ENCODE measurements at places on chromosomes 13 and 19.

GRCh38 chr13:76131551-76131950, 495.4 kb downstream of the LMO7 start:
- no peak for DNase-seq
- no peak overlapping the region for H3K27ac ChIP-seq
- peaks cover 8% of the 10 kb centered on the region for H3K4me1 ChIP-seq
- H3K27me3 ChIP-seq = no peaks in the 10 kb centered on the region

DNA sequence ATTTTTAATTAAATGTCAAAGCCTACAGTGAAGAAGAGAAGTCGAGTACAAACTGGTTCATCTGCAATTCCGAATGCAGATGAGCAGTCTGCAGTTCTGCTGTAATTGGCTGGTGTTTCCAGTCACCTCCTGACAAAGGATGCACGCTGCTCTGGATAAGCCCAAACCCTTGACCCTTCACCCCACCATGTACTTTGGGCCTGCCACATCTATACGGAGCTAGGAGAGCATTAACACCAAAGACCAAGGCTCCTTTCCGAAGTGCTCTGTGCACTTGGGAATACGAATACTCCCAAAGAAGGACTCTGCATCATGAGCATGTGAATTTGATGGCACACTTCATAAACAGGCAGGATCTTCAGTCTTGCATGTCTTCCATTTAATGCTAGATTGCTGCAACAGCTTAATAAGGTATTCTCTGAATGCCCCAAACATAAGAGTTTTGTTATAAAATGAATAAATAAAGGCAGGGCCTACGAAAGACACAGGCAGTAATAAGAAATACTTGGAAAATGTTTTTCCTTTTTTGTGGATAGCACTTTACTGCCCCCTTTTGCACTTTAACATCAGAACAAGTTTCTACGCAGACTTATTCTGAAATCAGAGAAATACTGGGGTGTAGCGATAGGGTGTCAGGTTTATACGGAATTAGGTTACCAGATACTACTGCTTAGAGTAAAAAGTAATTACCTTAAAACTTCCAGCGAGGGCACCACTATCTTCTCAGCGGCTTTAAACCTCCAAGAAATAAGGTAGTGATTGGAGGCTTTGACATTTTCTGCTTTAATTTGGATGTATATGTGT, 15.0 kb downstream of the EFNB2 start:
- H3K27ac ChIP-seq = no peak overlapping the region
- no peak for DNase-seq
- no peak overlapping the region for H3K4me3 ChIP-seq
- H3K27me3 ChIP-seq = no peaks in the 10 kb centered on the region
- H3K36me3 ChIP-seq = no peaks in the 10 kb centered on the region

DNA sequence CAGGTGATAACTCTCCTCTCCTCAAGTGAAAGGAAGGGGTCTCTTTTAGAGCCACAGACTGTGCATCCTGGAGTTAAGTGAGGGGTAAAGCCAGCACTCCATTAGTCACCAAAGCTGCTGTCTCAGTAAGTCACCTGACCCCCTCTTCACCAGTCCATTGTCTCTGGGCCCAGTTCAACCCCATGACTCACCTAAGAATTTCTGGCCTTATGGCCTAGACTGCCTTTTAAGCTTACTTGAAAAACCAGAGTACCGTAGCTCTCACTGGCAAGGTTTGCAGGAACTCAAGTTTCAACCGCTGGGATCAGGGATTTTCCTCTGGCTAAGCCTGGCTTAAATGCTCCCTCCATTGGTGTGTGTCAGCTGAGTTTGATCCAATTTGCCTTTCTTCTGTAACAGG, 23.4 kb upstream of the EID2 start:
- no peaks in the 10 kb centered on the region for H3K27me3 ChIP-seq
- H3K4me1 ChIP-seq = no peaks in the 10 kb centered on the region
- H3K36me3 ChIP-seq = no peaks in the 10 kb centered on the region
- no peak overlapping the region for H3K27ac ChIP-seq

GRCh38 chr19:7267792-7268704, 26.2 kb downstream of the INSR start:
- H3K4me1 ChIP-seq = peaks cover 9% of the 10 kb centered on the region
- no peak overlapping the region for H3K4me3 ChIP-seq
- H3K36me3 ChIP-seq = peaks cover 14% of the 10 kb centered on the region
- no peak for DNase-seq
- H3K27ac ChIP-seq = no peak overlapping the region

- H3K27me3 ChIP-seq = no peaks in the 10 kb centered on the region
- H3K4me1 ChIP-seq = peaks cover 8% of the 10 kb centered on the region
- no peak overlapping the region for H3K4me3 ChIP-seq
- no peak overlapping the region for H3K27ac ChIP-seq
- no peaks in the 10 kb centered on the region for H3K36me3 ChIP-seq
These were observed 739.4 kb downstream of the LIG4 start for GRCh38 chr13:107475753-107476453.

- DNase-seq = no peak
- no peak overlapping the region for H3K27ac ChIP-seq
- H3K36me3 ChIP-seq = no peaks in the 10 kb centered on the region
- no peak overlapping the region for H3K4me3 ChIP-seq
These were observed 38.6 kb upstream of the CD33 start for GRCh38 chr19:51186323-51186722.

DNA sequence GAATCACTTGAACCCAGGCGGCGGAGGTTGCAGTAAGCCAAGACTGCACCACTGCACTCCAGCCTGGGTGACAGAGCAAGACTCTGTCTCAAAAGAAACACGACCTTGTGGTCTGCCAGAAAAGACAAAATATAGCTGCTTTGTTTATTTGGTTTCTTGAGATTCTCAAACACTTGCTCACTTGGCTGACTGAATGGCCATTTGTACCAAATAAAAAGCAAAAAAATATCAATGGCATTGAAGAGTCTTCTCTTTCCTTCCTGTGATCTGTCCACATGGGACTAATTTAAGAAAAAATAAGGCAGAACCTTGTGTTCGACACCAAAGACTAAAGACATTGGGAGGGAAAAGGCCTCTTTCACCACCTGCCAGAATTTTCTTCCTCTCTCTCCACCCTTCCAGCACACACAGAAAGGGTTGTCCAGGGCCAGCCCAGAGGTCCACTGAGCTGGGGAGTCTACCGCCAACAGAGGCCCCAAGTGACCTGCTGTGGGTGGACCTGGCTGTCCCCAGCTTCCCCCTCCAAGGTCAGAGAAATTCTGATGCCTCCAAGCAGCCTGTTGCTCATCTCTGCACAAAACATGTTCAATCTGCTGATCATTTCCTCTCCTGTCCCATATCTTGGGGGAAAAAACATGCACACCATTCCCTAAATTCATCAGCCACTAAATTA, 5.9 kb downstream of the BRME1 start:
- no peak overlapping the region for H3K27ac ChIP-seq
- H3K27me3 ChIP-seq = no peaks in the 10 kb centered on the region
- no peaks in the 10 kb centered on the region for H3K4me1 ChIP-seq
- DNase-seq = no peak
- no peak overlapping the region for H3K4me3 ChIP-seq
- H3K36me3 ChIP-seq = no peaks in the 10 kb centered on the region

DNA sequence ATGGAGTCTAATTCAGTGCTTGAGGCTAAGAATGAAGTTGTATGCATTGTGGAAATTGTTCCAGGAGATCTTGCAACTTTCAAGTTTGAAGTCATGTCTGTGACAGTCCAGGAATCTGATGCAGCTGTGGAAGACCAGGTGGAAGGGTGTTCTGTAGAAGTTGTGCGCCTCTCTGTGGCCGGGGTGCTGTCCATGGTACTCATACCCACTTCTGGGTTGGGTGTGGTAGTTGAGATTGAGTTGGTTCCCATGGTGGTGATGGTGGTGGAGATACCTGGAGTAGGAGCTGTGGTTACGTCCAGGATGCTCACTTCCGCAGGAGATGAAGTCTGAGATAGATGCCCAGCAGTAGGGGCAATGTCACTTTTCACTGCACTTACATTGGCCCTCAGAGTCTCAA, 44.3 kb downstream of the MUC16 start:
- H3K27me3 ChIP-seq = no peaks in the 10 kb centered on the region
- H3K27ac ChIP-seq = no peak overlapping the region

DNA sequence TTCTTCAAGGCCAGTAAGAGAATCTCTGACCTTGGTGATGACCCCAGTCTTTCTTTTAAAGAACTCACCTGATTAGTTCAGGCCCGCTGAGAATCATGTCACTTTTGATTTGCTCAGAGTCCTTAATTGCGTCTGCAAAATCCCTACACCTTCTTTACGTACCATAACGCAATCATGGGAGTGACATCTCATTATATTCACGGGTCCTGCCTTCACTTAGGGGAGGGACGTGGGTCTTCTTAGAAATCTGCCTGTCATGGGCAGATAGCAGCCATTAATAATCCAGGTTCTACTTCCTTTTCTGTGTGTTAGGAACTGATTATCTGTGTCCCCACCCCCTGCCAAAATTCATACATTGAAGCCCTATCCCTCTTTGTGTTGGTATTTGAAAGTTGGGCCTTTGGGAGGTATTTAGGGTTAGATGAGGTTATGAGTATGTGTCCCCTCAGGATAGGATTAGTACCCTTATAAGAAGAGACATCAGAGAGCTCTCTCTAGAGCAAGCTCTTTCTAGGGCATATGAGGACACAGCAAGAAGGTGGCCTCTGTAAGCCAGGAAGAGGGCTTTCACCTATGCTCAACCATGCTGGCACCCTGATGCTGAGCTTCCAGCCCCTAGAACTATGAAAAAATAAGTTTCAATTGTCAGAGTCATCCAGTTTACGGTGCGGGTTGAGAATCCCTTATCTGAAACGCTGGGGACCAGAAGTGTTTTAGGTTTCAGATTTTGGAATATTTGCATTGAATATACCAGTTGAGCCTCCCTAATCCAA, 9.9 kb downstream of the TPP2 start:
- H3K27me3 ChIP-seq = no peaks in the 10 kb centered on the region
- DNase-seq = no peak
- H3K27ac ChIP-seq = no peak overlapping the region

DNA sequence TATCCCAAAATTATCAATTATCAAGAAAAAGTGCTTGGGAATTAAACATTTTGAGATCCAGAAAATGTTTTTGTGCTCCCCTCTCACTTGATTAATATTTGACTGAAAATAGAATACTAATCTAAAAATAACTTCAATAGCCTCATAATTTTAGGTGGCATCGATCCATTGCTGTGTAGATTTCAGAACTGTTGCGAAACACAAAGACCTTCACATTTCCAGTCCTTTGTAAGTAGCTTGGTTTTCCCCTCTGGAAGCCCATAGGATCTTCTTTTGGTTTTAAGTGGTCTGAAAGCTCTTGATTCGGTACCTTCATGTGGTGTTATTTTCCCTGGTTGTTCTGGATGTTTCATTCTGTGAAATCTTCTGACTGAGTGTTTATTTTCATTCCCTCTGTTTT, 176.5 kb downstream of the NUFIP1 start:
- no peaks in the 10 kb centered on the region for H3K27me3 ChIP-seq
- no peaks in the 10 kb centered on the region for H3K36me3 ChIP-seq
- H3K4me3 ChIP-seq = no peak overlapping the region
- H3K27ac ChIP-seq = peak overlapping the region; percentile 36
- DNase-seq = no peak

DNA sequence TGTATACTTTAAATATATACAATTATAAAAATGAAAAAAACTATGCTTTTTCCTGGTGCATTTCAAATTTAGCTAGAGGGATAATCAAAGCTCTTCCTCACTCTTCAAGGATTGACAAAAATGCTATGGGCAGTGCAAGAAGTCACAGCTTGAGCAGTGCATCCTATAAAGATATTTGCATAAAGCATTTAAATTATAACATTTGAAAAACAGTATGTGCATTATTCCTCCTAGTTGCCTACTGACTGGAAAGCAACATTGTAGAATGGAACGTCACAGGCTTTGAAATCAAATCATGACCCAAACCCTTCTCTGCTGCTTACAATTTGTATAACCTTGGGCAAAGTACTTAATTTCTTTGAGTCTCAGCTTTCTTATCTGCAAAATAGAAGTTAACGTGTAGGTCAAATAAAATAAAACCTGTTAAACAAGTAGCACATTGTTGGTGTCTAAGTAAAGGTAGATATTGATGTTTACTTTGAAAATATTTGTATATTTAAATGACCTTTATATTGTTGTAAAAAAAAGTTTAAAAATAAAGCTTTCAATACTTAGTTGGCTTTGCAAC, 9.2 kb upstream of the KLHL1 start:
- H3K27me3 ChIP-seq = no peaks in the 10 kb centered on the region
- no peaks in the 10 kb centered on the region for H3K4me1 ChIP-seq
- no peak for DNase-seq
- H3K36me3 ChIP-seq = no peaks in the 10 kb centered on the region
- no peak overlapping the region for H3K27ac ChIP-seq

- no peaks in the 10 kb centered on the region for H3K27me3 ChIP-seq
- no peak overlapping the region for H3K27ac ChIP-seq
- no peak for DNase-seq
- no peak overlapping the region for H3K4me3 ChIP-seq
- H3K36me3 ChIP-seq = no peaks in the 10 kb centered on the region
These were observed 455.2 kb upstream of the ZNF507 start for GRCh38 chr19:31890230-31890629.

DNA sequence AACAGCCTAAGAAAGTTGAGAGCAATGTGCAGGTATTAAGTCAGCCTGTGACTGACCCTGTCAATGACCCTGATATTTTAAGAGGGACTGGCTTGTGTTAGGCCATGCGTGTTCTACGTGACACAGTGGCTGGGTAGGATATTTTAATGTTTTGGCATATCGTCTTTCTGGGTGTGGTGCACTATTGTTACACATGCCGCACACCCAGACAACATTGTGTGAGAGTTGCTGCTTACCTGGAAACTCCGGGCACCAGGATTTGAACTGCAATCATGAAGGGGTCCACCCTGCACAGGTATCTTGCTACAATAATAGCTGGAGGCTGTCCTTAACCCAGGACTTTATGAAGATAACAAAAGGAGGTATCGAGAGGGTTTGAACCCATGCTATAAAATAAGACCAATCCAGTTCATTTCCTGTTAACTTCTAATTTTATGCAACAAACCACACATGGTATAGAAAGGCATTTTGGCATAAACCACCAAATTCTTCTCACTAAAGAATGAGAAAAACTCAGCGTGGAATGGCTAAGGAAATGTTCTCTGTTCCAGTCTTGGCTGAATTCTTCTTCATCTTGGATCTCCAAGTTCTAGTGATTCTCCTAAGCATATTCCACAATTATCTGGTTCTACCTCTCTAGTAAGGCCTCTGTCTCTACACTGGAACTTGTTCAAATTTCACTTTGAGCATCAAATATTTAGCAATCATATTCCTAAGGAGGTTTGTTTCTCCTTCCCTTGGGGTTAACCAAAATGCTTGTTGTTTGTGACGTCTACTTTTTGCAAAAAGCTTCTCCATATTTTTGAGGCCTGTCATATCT, 38.7 kb upstream of the POMP start:
- H3K27me3 ChIP-seq = no peaks in the 10 kb centered on the region
- no peak for DNase-seq
- no peaks in the 10 kb centered on the region for H3K4me1 ChIP-seq
- no peak overlapping the region for H3K27ac ChIP-seq
- H3K36me3 ChIP-seq = no peaks in the 10 kb centered on the region

- H3K4me1 ChIP-seq = peaks cover 56% of the 10 kb centered on the region
- H3K27ac ChIP-seq = no peak overlapping the region
- DNase-seq = no peak
- H3K4me3 ChIP-seq = no peak overlapping the region
- H3K27me3 ChIP-seq = no peaks in the 10 kb centered on the region
- H3K36me3 ChIP-seq = no peaks in the 10 kb centered on the region
These were observed 758.9 kb downstream of the LIG4 start for GRCh38 chr13:107456431-107456830.

Data from thoracic aorta (tissue), 2 donors.